ENCODE measurements at places on chromosomes 11 and 22. TPM values are rescaled to one million over a fixed set of nuclear protein-coding genes. Genes with fewer than 3 reads are reported as not detected.

DNA sequence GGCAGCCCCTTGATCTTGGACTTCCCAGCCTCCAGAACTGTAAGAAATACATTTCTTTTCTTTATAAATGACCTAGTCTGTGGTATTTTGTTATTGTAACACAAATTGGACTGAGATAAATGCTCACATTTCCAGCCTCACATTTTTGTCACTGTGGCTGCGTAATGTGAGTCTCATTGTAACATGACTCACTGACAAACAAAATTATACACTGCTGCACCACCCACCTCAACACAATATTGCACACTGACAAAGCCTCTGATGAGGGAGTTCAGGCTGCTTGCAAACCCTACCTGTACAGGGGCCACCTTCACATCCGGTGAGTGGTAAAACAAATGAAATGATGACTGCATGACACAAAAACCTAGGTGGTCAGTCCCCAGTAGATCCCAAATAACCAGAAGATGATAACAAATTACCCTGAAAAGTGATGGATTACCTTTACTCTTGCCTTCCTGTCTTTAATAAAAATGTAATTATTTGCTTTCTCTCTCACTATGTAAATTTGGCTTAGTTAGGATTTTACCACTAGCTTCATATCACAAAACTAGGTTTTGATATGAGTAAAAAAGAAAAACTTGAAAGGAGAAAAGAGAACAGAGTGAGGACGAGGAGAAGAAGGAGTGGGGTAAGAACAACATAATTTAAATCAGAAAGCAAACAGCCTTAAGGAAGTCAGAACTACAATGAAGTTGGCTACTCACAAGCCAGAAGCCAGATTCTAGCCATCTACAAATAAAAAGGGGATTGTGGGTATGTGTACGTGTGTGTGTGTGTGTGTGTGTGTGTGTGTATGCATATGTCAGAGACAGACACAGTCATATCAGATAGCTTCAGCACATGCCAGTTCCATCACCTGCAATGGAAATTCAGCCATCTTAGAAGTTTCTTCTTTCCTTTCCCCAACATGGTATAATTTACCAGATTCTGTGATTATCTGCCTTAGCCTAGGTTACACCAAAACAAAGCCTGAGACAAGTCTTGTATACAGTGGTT lies 53.4 kb upstream of the SESN3 start:
- no peak for DNase-seq

DNA sequence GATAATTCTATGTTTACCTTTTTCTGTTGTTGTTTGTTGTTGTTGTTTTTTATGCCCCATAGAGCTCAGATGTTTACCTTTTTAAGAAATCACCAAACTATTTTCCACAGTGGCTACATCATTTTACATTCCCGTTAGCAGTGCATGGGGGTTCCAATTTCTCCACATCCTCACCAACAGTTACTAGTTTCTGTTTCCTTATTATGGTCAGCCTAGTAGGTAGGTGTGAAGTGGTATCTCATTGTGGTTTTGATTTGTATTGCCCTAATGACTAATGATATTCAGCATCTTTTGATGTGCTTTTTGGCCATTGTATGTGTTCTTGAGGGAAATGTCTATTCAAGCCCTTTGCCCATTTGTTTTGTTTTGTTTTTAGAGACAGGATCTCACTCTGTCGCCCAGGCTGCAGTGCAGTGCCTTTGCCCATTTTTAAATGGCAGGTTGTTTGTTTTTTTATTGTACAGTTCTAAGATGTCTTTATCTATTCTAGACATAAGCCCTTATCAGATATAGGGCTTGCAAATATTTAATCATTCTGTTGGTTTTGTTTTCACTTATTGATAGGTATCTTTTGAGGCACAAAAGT lies 27.5 kb downstream of the CHEK2 start:
- DNase-seq: no peak

DNA sequence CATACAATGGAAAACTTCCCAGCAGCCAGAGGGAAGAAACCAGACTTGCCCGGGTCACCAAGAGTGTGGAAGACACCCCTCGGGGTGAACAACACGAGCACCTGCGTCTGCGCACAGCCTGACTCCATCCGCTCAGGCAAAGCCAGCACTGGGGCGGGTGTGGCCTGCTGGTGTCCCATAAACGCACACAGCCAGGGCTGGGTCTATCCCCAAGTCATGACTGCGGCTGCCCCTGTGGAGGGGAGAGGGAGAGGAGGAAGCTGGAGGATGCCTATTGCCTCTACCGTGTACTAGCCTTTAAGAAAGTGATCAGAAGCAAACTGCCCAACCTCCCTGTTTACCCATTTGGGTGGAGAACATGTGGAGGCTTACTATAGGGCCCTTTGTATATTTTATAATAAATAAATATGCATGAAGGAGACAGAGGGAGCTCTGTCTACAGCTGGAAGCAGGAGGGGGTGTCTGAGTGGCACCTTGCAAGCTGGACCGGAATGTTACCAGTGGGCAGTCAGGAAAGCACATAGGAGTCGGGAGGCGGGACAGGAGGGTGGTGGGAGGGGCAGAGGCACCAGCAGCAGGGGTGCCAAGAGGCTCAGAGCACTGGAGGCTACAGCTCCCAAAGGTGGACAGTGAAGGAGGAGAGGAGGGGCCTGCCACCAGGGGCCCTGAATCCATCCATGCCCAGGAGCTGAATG lies 79.6 kb downstream of the PHF21B start:
- DNase-seq: no peak

- DNase-seq: no peak
Measured at GRCh38 chr11:121476379-121477032, 23.7 kb upstream of the SORL1-AS1 start.

GRCh38 chr11:96658436-96658835 lies 268.6 kb downstream of the JRKL start:
- no peak for DNase-seq

GRCh38 chr11:35861191-35861590 lies 82.7 kb upstream of the LDLRAD3 start:
- DNase-seq: no peak

The ZDHHC8 gene
- total RNA-seq: 20.0 TPM

The RAB6A gene
- total RNA-seq: 54.5 TPM

The VSIG10L2 gene
- not detected for total RNA-seq

The MAJIN gene
- 0.78 TPM for total RNA-seq

Data from body of pancreas (tissue), 4 donors.